ENCODE measurements at places on chromosomes 7 and 10.
A peak's percentile ranks its signal among the peaks of the same experiment; 100 is the strongest.

- DNase-seq = no peak
Measured at GRCh38 chr7:112129655-112130323, 76.4 kb downstream of the DOCK4 start.

- DNase-seq = no peak
Measured at GRCh38 chr10:76459016-76459730, 1027.7 kb downstream of the LRMDA start.

DNA sequence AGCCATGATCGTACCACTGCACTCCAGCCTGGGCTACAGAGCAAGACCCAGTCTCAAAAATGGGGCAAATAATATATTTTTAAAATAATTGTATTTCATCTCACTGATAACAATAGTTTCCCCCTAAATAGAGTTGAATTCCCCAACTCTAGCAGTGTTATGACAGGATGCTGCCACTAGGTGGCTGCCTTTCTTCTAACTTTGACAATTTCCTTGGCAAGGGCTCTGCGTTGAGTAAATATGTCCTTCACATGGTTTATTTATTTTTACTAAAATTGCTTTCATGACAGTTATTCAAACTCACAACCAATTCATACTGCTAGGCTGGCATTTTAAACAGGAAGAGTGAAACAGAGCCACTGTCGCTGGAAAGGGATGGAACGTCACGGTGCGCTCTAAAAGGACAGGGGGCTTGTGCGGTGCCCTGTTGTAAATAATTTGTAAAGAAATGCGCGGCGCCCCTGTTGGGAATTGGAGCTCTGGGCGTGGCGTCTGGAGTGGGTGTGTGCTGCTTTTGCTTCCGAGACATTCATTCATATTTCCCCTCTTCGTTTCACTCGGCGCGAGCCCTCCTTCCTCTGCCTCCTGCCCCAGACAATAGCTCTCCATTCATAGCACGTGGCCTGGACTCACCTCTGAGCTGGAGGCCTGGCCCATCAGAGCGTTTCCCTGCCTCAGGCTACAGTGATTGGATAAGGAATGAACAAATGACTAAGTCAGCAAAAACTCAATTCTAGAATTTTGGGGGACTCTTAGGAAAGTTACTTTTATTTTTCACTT, 20.5 kb upstream of the PITRM1 start:
- peak; percentile 25 for DNase-seq

GRCh38 chr7:457814-458510, 61.7 kb downstream of the PDGFA start:
- DNase-seq = no peak

GRCh38 chr10:95411635-95412034, 120.8 kb upstream of the PDLIM1 start:
- DNase-seq = no peak

DNA sequence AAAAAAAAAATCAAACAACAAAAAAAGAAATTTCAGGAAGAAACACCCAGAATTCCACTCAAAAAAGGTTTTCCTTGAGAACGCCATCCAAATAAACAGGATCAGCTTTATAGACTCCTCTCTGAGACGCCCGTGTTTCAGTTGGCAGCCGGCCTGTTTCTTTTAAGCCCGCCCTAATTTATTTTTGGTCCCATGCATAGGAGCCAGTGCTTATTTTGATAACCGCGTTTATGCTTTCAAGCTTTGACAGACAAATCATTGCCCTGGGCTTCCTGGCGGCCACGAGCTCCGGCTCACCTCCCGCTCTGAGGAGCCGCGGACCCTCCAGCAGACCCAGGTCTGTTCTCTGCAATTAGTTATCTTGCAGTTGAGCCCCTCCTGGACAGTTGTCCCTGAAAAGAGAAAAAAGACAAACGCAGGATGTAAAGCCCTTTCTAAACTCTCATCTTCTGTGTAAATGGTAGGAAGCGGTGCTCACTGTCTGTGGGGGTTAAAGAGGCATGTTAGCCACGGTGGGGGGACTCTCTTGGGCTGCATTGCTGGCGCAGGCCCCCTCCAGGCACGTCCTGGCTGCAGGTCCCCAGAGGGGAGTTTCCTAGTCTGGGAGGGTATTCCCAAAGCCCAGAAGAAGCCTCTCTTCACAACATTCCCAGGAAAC, 22.2 kb upstream of the UNCX start:
- no peak for DNase-seq

DNA sequence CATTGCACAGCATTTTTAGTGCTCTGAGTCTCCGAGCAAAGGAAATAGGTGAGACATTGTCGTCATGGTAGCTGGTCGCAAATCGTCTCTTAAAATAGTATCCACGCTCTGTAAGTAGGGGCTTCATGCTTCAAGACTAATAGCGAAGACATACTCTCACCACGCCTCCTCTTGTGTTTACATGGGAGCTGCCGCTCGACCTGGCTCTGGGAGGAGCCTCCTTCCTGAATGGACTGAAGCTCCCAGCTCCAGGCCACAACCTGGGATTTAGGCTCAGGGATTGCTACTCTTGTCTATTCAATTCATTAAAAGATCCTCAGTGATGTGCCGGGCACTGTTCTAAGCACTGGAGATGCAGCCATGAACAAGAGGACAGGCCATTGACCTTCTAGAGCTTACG, 196.1 kb upstream of the GALNT17 start:
- no peak for DNase-seq

GRCh38 chr10:61732629-61733278, 70.0 kb downstream of the CABCOCO1 start:
- no peak for DNase-seq

DNA sequence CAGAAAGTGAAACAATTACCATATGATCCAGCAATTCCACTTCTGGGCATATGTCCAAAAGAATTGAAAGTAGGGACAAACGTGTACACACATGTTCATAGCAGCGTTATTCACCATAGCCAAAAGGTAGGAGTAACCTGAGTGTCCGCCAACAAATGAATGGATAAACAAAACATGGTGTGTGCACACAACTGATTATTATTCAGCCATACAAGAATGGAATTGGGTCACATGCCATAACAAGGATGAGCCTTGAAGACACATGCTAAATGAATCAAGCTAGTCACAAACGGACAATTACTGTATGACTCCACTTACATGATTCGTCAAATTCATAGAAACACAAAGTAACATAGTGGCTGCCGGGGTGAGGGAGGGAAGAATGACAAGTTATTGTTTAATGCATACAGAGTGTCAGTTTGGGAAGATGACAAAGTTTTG, 4.1 kb upstream of the OIT3 start:
- DNase-seq = no peak

- DNase-seq = no peak
Measured at GRCh38 chr7:116951366-116952292, 1.7 kb upstream of the ST7 start.

- no peak for DNase-seq
Measured at GRCh38 chr10:79068203-79068561, 584 bp upstream of the ZMIZ1 start.

DNA sequence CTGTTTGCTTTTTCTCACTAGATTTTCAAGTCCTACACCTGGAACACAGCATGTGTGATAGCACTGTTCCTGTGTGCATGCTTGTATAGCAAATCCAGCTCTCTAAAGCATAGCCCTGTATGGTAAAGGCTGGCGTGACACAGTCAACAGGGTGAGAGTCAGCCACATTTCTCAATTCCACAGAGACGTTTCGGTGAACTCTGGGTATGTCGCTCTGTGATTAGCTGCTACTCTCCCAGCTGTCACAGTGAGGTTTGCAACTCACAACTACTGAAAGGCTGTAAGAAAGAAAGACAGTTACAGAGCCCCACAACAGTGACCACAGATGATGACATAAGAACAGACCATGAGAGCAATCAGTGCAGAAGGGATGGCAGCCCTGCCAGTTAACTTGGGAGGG, 170.6 kb upstream of the IMMP2L start:
- no peak for DNase-seq

GRCh38 chr10:48468866-48469511, 135.9 kb downstream of the ARHGAP22 start:
- no peak for DNase-seq

- no peak for DNase-seq
Measured at GRCh38 chr10:1424648-1425047, 312.7 kb downstream of the ADARB2 start.

GRCh38 chr10:92562424-92562823, 11.5 kb downstream of the IDE start:
- DNase-seq = no peak

DNA sequence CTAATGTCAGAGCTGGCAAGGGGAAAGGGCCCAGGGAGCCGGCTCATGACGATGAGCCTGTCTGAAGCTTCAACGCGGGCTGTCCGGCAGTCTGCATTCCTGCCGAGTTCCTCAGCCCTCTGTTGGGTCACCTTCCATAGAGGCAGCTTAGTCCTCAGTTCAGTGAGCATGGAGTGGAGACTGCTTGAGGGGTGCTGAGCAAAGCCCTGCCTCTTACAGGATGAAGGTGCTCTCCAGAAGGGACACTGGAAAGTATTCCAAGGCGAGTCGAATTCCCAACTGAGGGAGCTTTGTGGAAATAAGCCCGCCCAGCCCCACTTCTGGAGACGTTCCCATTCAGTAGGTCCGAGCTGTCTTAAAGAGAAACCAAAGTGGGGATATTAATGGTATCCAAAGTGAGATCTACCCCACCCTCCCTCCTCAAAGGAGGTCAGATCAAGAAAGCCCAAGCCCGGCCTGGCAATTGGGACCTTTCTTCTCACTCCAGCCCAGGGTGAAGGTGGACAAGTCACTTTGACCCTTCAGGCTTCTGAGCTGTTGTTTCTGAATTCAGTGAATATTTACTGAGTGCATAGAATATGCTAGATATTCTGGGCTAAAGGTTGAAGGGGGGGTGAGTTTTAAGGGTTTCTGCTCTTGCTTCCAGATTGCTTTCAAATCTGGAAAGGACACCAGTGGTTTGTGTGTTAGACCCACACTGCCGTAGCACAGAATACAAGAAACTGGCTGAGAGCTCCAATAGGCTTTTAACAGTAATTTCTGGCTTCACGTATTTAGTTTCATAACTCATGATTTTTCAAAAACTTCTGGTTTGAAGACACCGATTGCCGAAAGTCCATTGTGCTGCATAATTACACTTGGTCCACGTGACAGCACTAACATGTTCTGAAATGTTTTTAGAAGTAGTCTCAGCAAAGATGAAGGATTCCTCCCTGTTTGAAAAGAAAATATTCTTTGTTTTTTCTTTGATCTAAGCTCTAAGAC, 3.5 kb downstream of the EGFR start:
- no peak for DNase-seq

- no peak for DNase-seq
Measured at GRCh38 chr7:123770378-123770777, 21.6 kb upstream of the WASL start.

All from T follicular helper cell (primary cell).